COLO829 (cell line): ENCODE measurements at places on chromosomes 6 and 20.

DNA sequence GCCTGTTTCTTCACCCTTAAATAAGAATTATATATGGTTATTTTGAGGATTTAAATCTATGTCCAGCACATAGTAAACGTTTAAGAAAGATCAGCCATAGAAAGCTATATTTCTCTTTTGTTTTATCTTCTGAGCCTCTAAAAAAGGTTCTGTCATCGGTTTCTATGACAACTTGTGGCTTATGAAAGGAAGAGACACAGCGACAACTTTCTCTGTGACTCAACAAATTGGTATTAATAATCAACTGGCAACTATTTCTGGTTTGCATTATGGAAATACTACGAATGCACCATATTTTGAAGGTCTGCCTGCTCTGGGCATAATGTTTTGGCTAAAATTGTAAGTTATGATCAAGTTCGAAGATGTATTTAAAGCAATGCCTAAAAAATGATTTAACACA, 751.0 kb downstream of the CD109 start:
- no peak for DNase-seq

- DNase-seq = peak; percentile 45
These were observed 16.9 kb downstream of the NDRG3 start for GRCh38 chr20:36728986-36729385.

- no peak for DNase-seq
These were observed 4.2 kb downstream of the DOP1A start for GRCh38 chr6:83071707-83072106.

DNA sequence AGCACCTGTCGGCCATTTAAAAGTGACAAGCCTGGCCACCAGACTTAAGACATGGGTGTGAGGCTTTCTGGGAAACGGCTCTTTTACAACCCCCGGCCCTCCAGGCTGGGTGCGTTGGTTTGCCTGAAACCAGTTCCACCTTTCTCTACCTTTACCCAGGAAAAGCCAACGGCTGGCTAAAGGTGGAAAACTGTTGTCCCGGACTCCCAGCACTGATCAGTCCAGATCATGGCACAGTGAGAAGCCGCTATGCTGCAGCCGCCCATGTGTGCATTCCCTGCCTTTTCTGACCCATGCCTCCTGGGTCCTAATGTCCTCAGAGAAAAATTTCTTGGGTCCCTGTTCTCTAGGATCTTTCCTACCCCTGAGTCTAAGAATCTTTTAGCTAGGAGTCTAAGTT, 655.7 kb upstream of the HS3ST5 start:
- no peak for DNase-seq

GRCh38 chr6:131163886-131164285, 28.6 kb downstream of the AKAP7 start:
- peak; percentile 56 for DNase-seq

DNA sequence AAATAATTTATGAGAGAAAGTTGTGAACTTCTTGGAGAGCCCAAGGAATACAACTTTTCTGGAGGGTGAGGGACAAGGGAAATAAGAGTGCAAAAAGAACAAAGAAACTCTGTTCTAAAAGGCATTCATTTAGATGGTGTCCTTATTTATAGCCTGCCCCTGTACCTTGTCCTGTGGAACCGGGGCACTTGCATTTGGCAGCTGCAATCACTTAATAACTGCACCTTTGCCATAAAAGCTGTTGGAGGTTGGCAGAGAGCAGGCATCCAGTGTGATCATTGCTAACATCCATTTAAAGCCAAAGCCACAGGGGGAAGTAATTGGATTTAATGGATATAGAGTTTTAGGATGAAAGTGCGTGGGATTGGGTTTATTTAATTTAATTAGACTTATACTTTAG, 50.8 kb upstream of the SGK1 start:
- no peak for DNase-seq

- no peak for DNase-seq
These were observed 247.5 kb upstream of the SUPT3H start for GRCh38 chr6:45625191-45625664.
